Epithelial cell of esophagus (primary cell): ENCODE measurements at places on chromosomes 4 and X.

DNA sequence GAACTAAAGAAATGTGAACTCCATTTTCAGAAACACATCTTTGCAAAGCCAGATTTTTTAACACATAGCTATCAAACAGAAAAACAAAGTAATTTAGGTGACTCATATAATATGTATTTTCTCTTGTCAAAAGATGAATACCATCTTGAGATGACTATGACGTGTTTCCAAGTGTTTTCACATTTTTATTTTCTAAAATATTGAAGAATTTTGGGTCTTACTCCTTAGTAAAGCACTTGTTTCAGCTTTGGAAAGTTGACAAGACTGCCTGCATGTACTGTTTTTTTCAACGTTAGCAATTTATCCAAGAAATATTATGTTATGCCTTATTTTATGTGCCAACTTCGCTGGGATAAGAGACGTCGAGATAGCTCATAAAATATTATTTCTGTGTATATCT, 733.9 kb upstream of the EPHA5 start:
- DNase-seq = no peak

DNA sequence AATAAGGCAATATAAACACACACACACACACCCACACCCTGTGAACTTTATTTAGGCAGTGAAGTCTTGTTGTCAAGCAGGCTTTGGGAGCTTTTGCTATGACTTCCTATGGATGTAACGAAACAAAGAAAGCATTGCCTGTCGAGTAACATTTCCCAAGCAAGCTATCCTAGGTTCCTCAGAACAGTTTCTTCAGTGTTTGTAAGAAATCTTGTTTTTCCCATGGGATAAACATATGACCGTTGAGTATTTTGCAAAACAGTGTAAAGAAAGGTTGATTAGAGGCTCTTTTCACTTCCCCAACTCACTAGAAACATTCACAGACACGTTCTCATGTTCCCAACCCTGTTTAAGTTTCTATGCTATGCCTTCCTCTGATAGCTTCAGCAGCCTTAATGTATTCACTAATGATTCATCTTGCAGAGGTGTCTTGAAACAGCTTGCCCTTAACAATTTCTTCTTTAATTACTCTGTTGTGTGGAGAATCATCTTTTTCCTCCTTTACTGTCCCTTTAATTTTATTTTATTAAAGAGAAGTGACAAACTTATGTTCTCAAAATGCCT, 1947.1 kb upstream of the TENM3 start:
- DNase-seq = peak; percentile 25

DNA sequence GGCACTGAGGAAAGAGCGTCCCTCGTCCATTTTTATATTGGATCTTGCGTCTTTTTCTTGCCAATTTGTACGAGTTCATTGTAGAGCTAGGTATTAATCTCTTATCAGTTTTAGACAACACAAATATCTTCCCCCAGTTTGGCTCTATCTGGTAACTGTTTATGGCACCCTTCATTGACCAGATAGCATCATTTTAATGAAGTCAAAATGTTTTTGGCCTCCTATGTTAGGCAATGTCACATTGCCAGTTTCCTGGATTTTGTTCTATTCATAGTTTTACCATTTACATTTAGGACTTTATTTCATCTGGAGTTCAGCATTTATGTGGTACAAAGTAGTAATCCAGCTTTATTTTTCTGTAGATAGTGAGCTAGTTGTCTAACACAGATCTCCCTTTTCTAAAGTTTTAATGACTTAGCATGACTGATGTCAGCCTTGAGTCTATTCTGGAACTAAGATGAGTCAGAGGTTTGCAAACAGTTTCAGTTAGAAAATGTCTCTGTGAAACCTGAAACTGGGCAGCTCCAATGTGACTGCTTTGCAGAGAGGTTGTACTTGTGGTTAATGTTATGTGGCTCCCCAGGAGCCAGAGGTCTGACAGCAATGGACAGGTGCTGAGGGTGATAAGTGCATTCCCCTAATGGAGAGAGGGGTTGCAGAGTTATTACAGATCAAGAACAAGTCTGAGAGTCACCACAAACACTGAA, 5.3 kb upstream of the STBD1 start:
- peak; percentile 89 for DNase-seq

- DNase-seq = no peak
Observed at GRCh38 chr4:37455301-37456131, 211.0 kb downstream of the NWD2 start.

DNA sequence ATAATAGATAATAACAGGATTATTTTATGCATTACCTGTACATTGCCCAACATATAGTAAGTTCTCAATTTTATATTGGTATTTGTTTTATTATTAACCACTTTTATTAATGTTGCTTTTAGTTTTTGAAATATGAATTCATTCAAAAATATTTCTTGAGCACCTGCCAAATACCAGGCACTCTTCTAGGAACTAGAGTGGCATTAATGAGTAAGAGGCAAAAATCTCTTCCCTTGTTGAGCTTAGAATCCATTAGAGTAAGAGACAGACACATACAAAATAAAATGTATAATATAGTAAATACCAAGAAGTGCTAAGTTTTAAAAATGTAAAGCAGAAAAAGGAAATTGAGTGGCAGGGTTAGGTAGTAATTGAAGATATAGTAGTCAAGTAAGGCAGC, 45.8 kb downstream of the TET2 start:
- DNase-seq = peak; percentile 11

DNA sequence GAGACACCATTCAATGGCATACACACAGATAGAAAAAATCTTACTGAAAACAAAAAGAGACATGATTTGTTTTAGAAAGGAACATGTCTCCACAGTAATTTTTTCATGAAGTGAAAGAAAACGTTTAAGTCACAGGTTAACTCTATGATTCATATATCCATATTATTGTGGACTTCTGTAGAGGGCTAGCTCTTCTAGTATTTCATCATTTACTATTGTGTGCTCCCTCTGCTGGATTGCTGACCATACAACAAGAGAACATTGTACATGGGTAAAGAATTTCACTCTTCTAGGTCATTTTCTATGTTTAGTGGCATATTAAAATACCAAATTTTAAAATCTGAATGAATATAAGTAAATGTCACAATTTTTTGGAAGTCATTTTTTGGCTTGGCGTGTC, 91.8 kb upstream of the POU3F4 start:
- peak; percentile 14 for DNase-seq

DNA sequence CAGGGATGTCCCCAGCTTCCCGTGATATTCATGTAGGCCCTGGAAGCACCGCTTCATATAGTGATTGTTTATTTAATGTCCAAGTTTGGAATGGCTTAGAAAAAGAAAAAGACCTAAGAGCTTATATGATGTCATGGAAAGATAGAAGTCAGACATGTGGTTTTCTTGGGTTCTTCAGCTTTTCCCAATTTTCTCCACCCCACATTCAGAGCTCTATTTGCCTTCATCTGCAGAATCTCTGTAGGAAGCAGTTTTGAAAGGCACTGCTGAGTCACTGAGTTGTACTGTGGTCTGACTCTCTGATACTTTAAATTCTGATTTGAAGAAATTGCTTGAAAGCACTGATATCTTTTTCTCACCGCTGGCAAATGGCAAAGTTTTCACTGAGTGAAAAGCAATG, 120.6 kb upstream of the EDNRA start:
- DNase-seq = peak; percentile 53

- DNase-seq = no peak
Observed at GRCh38 chr4:28427306-28428085, 1566.9 kb downstream of the STIM2 start.

GRCh38 chr4:125658773-125659172, 344.0 kb downstream of the FAT4 start:
- DNase-seq = no peak

GRCh38 chr4:173211838-173212237, 43.2 kb downstream of the GALNT7 start:
- DNase-seq = peak; percentile 74

GRCh38 chrX:23012162-23012561, 12.4 kb downstream of the DDX53 start:
- no peak for DNase-seq

- peak; percentile 93 for DNase-seq
Observed at GRCh38 chr4:1011022-1011665, at the start of gene FGFRL1. FGFRL1 (plus strand) TSS chr4:1011626; CDS start chr4:1012486, 860 bp downstream.

DNA sequence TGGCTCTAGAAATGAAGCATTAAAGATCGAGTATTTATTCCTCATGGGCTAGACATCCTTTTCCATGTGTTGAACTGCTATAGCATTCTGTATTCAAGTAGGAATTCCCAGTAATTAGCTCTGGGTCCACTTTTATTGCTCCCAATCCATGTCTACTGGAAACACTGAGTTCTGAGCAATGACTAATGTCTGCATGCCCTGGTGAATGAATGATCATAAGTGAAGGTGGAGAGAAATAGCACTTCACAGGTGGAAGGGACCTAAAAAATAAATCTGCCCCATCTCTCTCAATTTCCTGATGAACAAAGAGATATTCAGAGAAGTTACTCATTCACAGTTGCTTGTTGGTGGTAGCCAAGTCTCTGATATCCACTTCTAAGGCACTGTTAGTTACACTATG, 34.6 kb upstream of the CXCL8 start:
- DNase-seq = no peak

DNA sequence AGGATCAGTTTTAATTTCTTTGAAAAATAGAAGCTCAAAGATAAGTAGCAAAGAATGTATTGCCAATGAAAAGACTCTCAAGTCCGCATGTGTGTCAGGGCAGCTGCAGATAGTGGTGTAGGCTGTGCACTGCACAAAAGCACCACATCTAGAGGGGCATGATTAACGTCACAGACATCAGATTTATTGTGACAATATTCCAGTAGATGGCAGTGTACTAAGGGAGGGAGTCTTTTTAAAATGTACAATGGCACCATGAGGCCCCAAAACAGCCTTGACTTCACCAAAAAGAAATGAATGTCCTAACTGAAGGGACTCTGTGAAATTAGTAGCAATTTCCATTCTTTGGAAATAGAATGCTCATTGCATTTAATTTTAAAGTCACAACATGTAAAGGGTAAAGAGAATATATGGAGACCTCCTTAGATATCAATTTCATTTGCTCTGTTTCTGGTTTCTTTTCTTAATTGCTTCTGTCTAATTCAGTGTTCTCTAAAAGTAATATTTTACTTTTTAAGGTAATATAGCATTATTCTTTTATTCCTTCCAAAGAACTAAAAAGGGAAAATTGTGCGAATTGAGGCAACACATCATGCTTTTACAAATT, 98.4 kb downstream of the ZNF827 start:
- DNase-seq = peak; percentile 52
